ENCODE measurements at places on chromosomes 3 and 15.

DNA sequence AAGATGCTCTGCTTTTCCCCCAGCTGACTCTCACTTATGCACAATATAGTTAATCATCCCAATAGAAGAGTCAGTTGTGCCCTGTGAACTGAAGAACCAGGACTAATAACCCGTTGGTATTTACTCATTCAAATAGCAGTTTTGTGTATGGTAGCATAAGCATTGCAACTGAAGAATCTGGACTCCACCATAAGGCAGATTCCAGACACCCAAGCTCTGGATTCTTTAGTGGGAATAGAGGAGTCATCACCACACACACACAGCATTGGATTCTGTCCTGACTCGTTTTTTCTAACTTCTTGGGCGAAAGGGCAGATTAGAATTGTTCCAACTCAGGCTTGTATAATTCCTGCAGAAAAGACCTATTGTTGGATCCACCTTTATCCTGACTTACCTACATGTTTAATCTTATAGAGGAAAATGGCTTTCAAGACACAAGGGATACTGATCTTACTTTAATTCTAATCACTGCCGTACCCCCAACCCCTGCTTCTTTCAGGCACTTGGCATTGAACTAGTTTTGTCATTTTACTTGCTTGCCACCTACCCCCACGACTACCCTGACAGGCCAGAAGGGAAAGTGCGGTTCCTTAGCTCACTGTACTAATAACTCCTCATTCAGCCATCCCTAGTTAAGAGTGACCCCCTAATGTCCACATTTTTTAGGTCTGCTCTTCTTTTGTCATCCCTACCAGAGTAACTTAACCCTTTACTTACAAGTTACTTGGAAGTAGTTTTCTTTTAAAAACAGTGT, 42.3 kb downstream of the NKIRAS1 start:
- no peak for DNase-seq

DNA sequence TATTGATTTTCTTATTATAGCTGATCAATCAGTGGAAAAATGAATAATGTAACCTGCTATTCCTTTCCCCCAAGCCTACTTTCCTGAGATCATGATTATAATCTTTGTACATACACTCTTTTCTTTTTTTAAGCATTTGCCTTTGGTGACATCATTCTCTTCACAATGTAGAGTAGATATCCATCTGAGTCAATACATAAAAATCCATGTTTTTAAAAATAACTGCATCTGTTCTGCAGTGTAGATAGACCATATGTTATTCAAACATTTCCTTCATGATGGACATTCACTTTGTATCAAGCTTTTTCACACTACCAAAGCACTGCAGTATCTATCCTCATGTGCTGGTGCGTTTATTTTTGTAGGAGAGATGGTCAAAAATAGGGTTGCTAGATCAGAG, 211.1 kb downstream of the PTPRG start:
- DNase-seq, result no peak

DNA sequence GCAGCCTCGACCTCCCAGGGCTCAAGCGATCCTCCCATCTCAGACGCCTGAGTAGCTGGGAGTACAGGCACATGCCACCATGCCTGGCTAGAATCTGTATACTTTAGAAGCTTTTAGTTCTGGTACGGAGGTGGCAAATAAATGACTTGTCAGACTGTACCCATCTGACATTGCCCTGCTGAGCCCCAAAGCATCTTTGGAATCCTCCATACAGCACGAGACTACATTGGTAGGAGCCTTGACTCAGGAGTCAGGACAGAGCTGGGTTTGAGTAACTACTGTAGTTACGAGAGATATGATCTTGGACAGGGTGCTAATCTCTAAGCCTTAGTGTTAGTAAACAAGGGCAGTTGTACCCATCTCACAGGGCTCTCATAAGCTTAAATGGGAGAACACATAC, 67.8 kb upstream of the NPHP3 start:
- DNase-seq, result no peak

- no peak for DNase-seq
These were observed 288.1 kb upstream of the NECTIN3 start for GRCh38 chr3:110783541-110783940.

DNA sequence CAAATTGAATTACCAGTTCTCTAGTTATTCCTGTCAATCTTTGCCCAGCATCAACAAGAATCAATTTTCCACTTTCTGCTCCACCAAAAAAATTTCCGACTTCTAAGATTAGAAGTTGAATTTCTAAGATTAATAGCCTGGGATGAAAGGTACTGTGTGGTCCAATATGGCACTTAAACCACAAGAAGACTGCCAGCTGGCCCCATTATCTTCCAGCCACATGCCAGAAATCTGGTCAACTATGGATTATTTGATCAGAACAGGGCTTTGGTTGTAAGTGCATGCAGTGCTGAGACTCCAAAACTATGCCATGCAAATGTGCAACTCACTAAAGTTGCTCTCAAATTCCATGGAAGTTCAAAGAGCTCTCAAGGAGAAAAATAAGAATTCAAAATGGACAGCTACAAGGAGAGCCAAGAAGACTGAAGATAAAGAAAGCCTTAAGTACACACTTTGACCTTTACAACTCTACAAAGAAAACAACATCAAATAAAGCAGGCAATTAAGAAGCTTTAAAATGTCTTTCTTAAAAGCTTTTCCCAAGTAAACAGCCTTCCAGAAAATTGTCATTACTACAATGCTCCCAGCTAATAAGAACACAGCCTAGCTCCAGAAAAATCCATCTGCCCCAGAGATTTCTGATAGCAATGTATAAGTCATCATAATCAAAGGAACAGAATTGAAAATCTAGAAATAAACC, 64.2 kb downstream of the ST3GAL6 start:
- DNase-seq, result no peak

GRCh38 chr3:53749448-53749847, 96.8 kb downstream of the CHDH start:
- no peak for DNase-seq

- DNase-seq, result no peak
These were observed 87.9 kb downstream of the EFL1 start for GRCh38 chr15:82174471-82175235.

DNA sequence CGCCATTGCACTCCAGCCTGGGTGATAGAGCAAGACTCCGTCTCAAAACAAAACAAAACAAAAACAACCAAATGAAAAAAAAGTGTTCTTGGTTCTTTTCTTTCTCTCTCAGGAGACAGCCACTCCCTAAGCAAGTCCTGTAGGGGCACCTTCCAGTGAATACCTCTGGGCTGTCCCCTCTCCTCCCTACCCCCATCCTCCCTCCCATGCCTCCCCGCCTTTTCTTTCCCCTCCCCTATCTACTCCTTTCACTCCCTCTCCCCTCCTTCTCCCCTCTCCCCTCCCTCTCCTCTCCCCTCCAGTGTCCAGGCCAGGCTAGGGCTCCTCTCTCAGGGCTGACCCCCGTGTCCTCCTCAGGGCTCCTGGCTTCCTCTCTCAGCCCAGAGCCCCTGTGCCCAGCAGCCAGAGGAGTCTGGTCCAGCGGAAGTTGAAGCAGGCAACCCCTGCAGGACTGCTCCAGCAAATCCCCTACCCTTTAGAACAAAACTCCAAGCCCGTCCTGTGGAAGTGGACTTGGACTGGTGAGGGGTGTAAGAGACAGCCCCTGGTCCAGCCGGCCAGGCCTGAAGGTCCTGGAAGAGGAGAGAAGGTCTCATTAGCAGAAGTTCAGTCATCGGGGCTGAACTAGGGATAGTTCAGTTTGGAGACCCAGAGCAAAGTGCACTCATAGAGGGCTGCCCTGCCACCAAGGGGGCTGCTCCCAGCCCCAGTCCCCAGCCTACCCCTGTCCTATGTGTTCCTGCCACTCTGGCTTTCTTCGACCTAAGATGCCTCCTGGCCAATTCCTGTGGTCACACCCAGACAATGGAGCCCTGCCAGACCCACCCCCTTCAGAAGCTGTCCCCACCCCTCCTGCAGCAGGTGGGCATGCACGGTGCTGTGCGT, 79.8 kb upstream of the IQSEC1 start:
- no peak for DNase-seq

DNA sequence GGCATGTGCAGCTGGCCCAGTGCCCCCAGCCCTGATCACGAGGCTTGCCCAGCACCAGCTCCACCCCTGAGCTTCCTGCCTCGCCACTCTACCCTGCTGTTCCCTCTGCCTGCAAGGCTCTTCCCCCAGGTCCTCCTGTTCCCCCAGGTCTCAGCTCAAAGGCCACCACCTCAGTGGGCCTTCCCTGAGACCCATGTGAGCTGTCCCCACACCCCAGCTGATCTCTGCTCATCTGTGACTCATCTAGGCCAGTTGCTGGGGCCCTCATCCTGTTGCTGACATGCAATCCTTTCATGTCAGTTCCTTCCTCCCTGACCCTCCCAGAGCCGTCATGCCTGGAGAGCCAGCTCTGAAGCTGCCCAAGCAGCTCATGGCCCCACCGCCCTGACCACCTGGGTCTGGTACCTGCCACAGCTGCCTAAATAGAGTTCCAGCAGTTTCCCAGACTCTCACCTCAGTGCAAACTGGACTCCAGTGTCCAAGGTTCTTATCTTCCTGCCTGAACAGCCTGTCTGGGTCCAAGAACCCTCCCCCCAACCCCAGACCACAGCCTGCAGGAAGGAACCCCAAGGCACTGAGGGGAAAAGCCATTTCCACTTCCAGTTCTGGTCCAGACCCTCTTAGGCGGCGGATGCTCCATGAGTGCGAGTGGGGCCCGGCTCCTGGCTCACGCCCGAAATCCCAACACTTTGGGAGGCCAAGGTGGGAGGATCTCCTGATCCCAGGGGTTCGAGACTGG, 116.6 kb upstream of the IQSEC1 start:
- peak; percentile 25 for DNase-seq

GRCh38 chr3:146314871-146315270, 64.0 kb upstream of the PLSCR4 start:
- DNase-seq, result no peak

DNA sequence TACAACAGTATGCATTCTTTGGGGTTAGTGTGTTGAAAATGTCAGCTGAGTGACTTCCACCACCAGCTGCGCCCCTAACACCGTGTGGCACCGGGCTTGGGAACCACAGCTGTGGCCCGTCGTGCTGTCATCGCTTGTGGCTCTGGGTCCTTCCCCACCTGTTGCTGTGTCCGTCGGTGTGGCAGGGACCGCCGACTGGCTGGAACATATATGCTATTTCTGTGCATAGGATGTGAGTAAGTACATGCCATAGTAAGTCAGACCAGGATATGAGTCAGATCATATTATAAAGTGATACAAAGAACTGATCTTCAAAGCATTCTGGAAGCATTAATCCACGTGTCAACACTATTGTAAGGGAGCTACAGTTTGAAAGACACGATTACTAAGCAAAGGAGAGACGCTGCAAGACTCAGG, 31.9 kb downstream of the EHD4 start:
- peak; percentile 88 for DNase-seq

DNA sequence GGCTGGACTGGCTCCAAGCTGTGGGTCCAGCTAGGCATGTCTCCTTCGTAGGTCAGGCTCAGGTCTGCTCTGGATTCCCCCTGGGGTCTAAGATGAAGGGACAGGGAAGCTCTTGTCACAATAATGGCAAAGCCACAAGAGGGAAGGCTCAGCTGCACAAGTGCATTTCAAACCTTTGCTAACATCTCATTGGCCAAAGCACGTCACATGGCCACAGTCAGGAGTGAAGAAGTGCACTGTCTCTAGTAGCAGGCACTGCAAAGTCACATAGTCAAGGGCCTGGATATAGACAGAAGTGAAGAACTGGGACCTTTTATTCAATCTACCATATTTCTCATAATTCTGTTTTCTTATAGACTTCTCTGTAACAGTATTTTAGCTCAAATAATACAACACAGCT, 20.1 kb downstream of the DLEC1 start:
- DNase-seq, result no peak

- no peak for DNase-seq
These were observed 46.5 kb downstream of the CDC25A start for GRCh38 chr3:48141604-48142137.

DNA sequence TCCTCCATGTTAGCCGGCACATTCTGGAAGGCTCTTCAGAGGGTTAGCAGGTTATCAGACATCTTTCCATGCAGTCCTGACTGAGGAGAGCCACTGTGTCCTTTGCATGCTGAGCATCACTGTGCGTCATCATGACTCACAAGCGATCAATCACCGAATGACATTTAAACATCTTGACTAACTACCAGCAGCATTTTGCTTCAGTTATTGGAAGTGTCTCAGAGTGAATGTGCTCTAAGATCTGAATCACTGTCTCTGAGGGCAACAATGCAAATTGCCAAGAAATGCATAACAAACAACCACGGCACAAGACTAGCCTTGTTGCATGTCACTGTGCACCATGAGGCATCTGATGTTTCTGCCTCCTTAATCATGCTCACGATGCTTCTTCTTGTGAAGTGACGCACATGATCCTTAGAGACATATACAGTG, 18.3 kb upstream of the ATP8B4 start:
- no peak for DNase-seq

DNA sequence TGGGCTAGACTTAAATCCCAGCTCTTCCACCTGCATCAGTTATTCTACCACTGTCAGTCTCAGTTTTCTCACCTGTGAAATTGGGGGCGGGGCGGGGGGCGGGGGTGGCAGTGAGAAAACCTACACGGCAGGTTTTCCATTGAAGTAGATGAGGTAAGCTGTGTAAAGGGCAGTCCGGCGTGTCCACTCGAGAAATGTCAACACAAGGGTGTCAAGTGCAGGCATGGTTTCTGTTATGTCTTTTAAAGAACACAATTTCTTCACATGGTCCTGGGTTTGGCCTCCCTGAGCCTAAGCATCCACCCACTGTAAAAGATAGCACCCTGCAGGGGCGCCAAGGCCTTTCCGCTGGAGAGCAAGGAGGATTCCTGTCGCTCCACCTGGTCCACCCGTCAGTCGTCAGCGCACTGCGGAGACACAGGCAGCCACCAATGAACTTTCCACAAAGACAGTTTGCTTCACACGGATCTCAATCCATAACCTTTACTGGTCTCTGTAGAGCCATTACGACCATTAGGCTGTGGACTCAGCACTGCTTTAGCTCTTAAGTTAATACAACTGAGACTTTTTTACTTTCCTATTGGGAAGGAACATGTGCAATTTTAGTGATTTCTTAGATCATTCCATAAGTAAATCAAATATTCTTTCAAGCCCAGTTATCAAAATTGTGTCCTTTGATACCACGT, 99.5 kb upstream of the FOXB1 start:
- DNase-seq, result no peak

- DNase-seq, result peak; percentile 27
These were observed 99.0 kb downstream of the MITF start for GRCh38 chr3:69838217-69838616.

DNA sequence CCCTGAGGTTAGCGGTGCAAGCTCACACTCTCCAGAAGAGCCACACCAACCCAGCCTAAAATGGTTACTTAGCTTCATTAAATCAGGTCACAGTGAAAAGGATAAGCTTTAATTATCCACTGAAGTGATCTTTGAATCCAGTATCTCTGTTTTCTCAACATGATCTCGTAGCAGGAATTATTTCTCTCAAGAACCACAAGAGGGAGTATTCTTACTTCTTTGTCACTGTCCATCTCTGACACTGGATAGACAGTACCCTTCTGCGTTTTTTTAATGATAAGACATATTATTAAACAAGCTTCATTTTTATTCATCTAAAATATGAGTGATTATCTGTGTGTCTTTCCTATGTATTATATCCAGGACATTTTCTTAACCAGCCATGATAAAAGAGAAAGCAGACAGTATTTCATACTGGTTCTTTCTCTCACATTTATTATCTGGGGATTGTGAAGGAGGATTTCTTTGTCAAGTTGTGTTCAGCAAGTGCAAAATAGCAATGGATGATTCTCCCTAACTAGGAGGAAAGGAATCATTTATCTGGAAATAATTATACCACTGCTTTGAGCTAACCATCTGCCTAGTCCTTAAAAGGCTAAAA, 105.4 kb upstream of the CCDC54 start:
- peak; percentile 36 for DNase-seq

GRCh38 chr15:75713338-75713895, 769 bp upstream of the CSPG4 start:
- peak; percentile 88 for DNase-seq
